ENCODE measurements at places on chromosomes 11 and 22.

- no peak for DNase-seq
Observed at GRCh38 chr11:16775614-16776283, 37.3 kb downstream of the C11orf58 start.

DNA sequence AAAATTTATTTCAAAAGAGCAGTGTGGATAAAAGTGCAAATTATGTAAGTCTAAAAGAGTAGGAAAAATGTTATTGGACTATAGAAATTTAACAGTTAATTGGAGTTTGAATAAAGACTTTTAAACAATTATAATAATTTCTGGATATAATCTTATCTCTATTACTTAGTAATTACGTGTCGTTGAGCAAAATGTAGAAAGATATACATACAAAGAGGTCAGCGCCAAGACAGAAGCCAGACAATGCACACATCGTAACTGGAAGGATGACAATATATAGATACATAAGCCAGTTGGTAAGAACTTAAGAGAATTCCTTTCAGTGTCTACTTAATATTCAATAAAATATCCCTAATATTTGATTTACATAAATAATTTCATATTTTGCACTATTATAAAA, 157.0 kb downstream of the LUZP2 start:
- DNase-seq = no peak

GRCh38 chr11:73217131-73217809, 811 bp upstream of the P2RY2 start:
- no peak for DNase-seq

DNA sequence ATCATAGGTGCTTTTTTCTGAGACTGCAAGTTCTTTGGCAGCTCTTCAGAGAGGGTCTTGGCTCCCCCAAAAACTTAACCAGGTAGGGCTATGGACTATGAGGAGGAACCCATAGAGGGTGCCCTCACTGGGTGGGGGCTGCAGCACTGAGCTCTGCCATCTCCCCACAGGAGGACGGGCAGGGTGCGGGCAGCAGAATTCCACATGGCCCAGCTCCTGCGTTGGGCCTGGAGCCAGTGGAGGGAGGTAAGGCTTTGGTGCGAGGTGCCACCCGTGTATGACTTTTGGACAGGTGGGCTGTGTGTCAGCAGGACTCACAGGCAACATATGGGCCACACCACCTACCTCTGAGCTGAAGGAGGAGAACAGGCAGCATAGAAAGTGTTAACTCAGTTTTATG, 58.4 kb downstream of the PISD start:
- DNase-seq = no peak

DNA sequence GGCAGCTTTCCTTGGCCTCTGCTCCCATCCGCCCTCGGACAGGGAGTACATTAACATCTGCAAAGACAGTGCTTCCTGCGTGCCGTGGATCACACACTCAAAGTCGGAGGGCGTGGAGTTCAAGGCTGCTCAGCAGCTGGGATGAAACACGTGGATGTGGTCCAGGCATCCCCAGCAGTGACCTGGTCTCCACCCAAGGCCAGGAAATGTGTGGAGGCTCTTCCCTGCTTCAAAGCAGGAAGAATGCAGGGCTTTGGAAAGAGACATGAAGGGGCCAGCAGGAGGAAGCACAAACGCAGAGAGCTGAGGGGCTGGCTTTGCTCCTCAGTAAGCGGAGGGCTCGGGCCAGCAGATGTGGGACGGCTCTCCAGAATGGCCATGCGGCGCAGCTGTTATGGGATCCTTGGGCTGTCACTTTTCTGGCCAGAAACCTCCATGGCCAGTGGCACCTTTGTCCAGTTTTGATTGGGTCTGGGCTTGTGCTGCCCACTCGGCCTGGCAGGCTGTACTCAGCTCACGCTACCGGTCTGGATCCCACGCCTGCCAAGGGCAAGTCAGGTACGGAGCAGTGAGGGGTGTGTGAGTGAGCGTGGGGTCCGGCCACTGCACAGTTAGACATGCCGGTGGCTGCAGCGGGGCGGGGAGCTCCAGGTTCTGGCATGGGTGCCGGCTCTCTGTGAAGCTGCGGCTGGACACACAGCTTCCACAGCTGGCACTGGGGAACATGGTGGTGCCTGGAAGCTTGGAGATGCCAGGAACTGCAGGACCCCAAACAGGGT, 438.0 kb downstream of the TBC1D22A start:
- no peak for DNase-seq

- no peak for DNase-seq
Observed at GRCh38 chr11:94650756-94651155, 83.6 kb downstream of the PIWIL4 start.

GRCh38 chr11:66864924-66865697, 8.2 kb downstream of the LRFN4 start:
- DNase-seq = no peak

- peak; percentile 29 for DNase-seq
Observed at GRCh38 chr22:23675502-23676415, 15.1 kb upstream of the RGL4 start.

DNA sequence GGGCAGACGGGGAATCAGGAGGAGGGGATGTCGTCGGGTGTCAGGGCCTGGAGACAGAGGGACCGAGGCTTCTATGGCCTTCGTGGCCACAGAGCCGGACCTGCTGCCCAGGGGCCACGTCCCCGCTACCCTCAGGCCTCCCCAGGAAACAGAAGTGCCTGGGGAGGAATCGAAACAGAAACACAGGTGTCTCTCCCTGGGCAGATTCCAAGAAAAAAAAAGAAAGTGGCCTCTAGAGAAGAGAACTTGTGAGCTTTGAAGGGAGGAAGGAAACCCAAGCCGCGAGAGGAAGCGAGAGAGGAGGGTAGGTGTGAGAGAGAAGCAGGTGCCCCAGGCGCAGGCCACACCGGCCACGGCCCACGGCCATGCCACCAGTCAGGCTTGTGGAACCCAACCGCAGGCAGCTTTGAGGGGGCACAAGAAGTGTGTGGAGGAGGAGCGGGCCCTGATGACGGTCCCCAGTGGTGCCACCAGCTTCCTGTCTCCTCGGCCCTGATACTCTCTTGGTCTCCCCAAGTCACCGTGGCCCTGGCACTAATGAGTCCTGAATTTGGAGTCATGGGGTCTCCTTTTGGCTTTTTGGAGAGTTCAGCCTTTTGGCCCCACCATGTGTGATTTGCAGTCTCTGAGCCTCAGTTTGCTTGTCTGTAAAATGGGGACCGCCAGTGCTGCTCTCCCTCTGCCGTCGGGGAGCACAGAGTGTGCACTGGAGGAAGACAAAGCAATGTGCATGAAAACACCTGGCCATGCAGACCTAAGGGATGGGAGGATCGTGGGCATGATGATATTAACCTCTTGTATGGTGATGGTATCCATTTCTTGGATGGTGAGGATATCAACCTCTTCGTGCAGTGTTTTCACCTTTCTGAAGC, 25.2 kb downstream of the LIF start:
- DNase-seq = peak; percentile 61

DNA sequence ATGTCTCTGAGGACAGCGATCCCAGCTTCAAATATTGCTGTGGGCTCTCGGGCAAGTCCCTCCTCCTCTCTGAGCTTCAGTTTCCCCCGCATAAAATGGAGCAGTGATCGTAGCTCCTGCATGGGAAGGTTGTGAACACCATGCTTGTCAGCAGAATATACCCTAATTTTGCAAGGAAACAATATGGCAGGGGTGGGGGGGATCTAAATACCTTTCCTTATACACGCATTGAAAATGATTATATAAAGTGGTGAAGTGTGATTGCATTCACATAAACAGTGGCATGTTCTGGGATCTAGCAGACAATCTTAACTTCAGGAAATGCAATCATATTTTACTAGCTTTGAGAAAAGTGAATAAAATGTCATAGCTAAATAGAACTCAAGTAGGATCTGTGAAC, 24.0 kb upstream of the RTN4R start:
- no peak for DNase-seq

- no peak for DNase-seq
Observed at GRCh38 chr11:8947230-8947943, 4.6 kb upstream of the ASCL3 start.

DNA sequence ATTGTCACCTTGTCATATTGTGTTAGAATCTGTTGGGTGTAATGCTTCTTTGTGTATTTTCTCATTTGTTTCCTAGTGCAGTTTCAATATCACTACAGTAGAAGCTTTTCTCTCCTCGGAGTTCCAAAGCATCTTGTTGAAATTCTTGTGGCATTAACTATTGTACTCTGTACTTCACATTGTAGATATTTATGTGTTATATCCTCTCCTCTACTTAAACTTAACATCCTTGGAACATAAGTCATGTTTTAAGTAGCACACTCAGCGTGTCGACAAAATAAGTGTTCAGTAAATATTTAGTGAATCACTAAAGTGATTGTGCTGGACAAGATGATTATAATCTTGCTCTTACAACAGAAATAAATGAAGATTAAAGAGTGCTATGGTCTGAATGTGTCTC, 201.7 kb downstream of the ARHGAP42 start:
- DNase-seq = no peak

GRCh38 chr11:90330632-90331031, 107.8 kb upstream of the CHORDC1 start:
- no peak for DNase-seq

Measured in CD4-positive, alpha-beta T cell treated with Interleukin-1 beta for 1 hour (primary cell).